SHP77 (cell line): ENCODE measurements at places on chromosomes 6 and 20.

DNA sequence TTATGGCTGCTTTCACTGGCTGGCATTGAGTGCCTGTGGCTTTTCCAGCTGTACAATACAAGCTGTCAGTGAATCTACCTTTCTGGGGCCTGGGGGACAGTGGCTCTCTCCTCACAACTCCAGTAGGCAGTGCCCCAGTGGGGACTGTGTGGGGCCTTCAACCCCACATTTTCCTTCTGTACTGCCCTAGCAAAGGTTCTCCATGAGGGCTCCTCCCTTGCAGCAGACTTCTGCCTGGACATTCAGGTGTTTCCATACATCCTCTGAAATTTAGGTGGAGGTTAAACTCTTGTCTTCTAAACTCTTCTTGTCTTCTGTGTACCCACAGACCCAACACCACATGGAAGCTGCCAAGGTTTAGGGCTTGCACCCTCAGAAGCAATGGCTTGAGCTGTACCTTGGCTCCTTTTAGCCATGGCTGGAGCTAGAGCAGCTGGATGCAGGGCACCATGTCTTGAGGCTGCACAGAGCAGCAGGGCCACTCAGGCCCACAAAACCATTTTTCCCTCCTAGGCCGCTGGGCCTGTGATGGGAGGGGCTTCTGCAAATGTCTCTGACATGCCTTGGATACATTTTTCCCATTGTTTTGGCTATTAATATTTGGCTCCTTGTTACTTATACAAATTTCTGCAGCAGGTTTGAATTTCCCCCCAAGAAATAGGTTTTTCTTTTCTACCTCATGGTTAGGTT, 9.6 kb downstream of the PEX7 start:
- DNase-seq: no peak

DNA sequence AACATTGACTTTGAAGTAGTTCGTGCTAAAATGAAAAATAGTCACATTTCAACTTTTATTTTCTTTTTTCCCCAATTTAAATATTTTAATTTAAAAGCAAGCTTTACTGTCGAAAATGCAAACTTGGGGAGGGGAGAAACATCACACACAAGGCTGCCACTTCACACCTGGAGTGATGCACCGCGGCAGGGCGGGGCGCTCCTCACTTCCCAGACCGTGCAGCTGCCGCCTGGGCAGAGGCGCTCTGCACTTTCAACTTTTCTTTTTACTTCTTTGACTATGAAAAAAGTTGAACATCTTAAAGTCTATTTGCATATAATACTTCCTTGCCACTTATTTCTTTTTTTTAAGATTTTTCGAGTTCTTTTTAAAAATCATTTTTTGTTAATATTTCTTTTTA, 993.3 kb upstream of the GJE1 start:
- no peak for DNase-seq

- DNase-seq: no peak
Observed at GRCh38 chr20:4006640-4007039, 8.7 kb downstream of the RNF24 start.

GRCh38 chr6:167738386-167738785, 88.3 kb upstream of the AFDN start:
- DNase-seq: no peak

GRCh38 chr20:57657535-57658446, 37.6 kb upstream of the ZBP1 start:
- peak; percentile 71 for DNase-seq

DNA sequence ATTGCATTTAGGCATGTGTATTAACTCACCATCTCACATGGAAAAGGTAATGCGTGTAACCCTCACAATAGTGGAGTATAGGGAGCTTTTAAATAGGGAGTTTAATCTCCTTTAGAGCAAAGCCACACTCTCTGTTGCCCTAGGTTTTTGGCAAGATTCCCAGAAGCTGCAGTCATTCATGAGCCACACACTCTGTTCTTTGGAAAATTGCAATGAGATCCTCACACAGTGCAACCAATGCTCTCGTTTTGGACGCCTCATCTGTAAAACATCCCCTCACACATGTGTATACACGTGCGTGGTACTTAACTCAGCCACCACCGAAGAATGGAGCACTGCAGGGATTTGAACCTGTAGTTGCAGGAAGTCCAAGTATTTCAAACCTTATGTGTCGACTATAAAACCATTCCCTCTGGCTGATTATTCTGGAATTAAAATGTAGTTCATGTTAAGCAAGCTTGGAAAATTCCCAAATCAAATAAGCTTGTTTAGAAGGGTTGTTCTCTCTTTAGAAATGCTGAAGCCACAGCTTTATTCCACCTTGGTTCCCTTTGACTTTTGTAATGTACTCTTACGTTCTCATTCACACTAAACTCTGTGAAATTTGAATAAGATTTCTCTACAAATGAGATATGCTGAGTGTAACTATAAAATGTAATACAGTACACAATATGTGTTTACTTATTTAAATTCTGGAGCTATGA, 489.8 kb upstream of the MANEA start:
- peak; percentile 93 for DNase-seq

DNA sequence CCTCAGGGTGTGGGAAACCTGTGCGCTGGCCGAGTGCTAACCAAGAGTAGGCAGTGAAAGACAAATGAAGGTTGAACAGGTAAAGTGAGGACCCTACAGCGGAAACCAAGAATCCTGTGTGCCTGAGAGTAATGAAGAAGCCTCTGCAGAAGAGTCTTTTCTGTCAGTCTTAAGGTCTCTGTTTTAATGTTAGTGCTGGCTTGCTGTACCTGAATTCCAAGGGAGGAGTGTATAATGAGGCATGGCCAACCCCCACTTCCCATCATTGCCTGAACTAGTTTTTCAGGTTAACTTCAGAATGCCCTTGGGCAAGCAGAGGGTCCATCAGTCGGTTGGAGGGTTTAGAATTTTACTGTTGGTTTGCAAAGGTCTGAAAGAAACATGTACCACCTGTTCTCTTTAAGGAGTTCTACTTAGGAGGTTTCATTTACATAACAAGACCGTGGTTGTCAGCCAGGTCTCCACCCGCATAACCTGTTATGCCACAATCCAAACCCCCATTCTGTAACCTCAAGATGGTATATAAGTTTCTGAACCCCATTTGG, 589 bp upstream of the PDCD2 start:
- no peak for DNase-seq

DNA sequence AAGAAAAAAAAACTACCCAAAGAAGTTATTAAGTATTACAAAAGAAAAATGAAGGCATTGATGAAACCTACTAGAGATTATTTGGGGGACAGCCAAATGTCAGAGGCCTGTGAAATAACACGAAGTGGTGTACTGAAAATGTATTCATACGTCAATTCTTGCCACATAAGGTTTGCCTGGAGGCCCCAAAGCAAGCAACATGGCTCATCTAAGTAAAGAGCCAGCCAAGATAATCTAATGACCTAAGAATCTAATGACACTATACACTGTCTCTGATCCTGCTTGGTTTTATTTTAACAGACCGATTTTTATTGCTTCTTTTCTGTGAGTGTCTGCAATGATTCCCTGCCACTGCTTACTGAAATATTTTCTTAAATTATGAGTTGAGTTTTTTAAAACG, 34.7 kb downstream of the FILIP1 start:
- DNase-seq: no peak

GRCh38 chr6:9623228-9623832, 791.5 kb downstream of the TFAP2A start:
- no peak for DNase-seq

DNA sequence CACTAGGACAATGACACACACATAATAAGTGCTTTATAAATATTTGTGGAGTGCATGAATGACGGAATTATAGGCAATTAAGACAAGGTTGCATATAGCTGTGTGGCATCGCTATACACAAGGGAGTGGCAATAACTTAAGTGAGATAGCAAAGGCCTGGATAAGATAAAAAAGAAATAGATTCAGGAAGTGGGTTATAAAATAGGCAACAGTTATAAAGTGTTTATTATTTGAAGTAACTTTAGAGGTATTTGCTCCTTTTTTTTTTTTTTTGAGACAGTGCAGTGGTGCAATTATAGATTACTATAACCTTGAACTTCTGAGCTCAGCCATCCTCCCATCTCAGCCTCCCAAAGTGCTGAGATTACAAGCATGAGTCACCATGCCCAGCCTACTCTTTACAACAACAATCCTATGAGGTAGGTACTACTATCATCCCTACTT, 75.9 kb upstream of the LOC128125822 start:
- no peak for DNase-seq

GRCh38 chr6:129498950-129499842, 210.8 kb downstream of the ARHGAP18 start:
- peak; percentile 33 for DNase-seq

- DNase-seq: no peak
Observed at GRCh38 chr6:55713436-55713835, 134.4 kb upstream of the HMGCLL1 start.

DNA sequence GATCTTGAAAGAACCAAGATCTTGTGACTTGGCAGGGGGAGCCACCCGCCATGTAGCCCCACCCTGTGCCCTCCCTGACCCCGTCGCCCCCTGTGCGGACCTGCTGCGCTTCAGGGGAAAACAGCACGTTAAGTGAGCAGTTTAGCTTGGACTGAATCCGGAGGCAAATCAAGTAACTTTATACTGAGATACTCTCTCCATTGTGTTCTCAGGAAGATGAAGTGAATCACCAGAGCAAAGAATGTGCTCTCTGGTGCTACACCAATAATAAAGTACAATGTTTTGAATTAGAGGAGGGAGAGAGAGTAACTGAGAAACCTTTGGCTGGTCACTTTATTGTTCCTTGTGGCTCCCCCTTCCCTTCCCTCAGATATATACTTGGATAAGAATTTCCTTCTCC, 83.4 kb downstream of the TXNDC5 start:
- no peak for DNase-seq

- no peak for DNase-seq
Observed at GRCh38 chr20:39150501-39150900, 188.4 kb downstream of the DHX35 start.

GRCh38 chr20:53513489-53514298, 79.9 kb downstream of the ZNF217 start:
- DNase-seq: no peak

- no peak for DNase-seq
Observed at GRCh38 chr6:159665868-159666635, 27.0 kb downstream of the SOD2 start.

- DNase-seq: no peak
Observed at GRCh38 chr6:75428204-75428603, 65.4 kb downstream of the FILIP1 start.

- DNase-seq: no peak
Observed at GRCh38 chr6:113971741-113972140, 793 bp upstream of the HDAC2 start.

- no peak for DNase-seq
Observed at GRCh38 chr6:38209371-38210260, 390.1 kb downstream of the ZFAND3 start.

DNA sequence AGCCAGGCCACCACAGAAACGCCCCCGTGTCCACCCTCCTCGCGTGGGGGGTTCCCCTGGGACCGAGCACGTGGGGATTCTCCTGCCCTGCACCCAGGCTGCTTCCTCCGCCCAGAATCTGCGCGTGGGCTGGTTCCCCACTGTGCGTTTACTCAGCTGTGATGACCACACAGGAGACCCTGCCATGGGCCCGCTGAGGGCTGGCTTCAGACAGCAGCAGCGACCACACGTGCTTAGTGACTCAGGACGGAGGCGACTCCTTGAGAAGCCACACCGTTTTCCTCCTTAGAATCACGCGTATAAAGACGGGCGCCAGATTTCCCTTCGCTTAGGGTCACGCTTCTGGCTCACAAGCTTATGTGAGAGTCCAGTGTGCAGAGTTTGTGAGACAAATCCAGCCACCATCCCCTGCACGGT, 63.9 kb upstream of the PDE10A start:
- DNase-seq: no peak

- peak; percentile 35 for DNase-seq
Observed at GRCh38 chr6:16762550-16763477, 1.6 kb upstream of the ATXN1 start.

GRCh38 chr6:63573899-63574553, 1.7 kb downstream of the LOC128125822 start:
- peak; percentile 65 for DNase-seq

DNA sequence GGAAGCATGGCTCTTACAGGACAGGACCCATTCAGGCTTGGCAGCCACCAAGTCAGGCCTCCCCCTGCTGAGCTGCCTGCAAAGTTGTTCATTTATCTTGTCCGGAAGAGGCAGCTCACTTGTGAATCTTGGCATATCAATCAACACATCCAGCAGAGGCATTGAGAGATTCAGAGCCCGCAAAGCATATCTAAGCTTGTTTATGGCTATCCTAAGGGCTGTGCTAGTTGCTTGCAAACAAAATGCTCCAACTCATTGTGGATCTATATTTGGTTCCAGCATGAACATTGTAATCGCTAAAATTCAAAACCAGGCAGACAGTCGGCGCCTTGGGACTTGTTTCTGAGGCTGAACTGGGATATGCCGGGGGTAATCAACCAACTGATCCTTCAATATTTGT, 106.1 kb downstream of the UNC5CL start:
- no peak for DNase-seq

GRCh38 chr6:133683606-133684005, 205.3 kb upstream of the TCF21 start:
- no peak for DNase-seq

GRCh38 chr6:21710908-21711627, 117.5 kb downstream of the SOX4 start:
- no peak for DNase-seq

GRCh38 chr6:143356101-143356880, 94.2 kb downstream of the ADAT2 start:
- DNase-seq: no peak

DNA sequence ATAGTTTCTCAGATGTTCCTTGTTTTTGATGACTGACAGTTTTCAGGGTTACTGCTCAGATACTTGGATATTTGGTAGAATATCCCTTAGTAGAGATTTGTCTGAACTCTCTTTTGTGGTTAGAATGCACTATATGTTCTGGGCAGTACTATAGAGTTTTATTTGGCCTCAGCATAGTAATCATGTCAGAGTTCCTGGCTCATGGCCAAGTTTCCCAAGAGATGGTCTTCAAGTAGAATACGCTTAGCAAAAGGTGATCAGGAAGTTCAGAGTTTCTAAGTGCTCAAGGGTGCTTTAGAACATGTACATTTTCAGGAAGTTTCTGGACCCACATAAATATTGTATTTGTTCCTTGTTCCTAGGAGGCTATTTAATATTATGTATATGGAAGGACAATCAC, 1209.7 kb upstream of the GJE1 start:
- DNase-seq: no peak

DNA sequence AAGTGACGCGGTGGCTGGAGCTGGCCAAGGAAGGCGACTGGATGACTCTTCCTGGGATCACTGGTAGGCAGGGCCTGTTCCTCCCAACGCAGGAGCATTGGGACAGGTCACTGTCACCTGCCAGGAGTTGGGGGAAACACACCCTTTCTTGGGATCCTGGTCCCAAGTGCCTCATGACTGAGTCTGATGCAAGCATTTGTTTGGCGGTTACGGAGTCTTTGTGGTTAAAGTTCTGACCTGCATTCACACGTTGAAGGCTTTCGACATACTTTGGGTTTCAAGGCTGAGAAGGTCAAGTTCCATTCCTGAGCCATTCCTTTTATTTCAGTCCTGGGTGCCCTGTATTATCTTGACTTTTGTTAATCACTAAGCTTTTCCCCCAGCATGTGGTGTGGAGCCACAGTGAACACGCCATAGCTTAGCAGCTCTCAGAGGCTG, 6.0 kb downstream of the PNLDC1 start:
- no peak for DNase-seq
